Sigmoid colon (tissue), 7 donors: ENCODE measurements at places on chromosomes 7 and 10.

GRCh38 chr7:83633516-83633915 is 15.4 kb downstream of the SEMA3E start:
- no peak for DNase-seq

- no peak for DNase-seq
Observed at GRCh38 chr10:77922055-77922454, 4.5 kb downstream of the DLG5 start.

GRCh38 chr7:145036604-145037405 is 201.0 kb upstream of the TPK1 start:
- DNase-seq = no peak

- no peak for DNase-seq
Observed at GRCh38 chr7:25787336-25787735, 364.7 kb upstream of the NFE2L3 start.

DNA sequence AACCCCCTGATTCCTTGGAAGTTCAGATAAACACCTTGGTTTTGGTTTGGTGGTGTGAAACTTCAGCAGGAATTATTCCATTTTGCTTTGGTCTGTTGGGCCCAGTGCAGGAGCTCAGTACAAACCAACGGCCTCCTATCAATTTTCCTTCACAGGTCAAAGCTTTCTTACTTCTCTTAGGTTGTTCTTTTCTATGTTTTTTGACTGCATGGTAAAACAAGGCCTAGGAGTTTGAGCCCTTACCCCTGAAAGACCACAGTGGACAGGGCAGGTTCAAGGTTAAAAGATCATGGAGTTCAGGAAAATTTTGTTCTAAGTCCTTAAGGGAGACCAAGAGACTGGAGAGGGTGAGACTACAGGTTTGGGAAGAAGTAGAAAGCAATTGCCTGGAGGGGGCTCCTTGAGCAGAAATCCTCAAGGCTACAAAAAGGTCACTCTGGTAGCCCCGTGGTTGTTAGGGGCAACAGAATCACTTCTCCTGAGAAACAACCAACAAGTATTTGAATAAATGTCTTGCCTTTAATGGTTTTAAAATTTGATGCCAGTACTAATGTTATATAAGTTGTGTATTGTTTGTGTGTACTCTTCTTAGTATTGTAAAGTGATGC is 40.9 kb upstream of the FHIP2A start:
- DNase-seq = no peak

DNA sequence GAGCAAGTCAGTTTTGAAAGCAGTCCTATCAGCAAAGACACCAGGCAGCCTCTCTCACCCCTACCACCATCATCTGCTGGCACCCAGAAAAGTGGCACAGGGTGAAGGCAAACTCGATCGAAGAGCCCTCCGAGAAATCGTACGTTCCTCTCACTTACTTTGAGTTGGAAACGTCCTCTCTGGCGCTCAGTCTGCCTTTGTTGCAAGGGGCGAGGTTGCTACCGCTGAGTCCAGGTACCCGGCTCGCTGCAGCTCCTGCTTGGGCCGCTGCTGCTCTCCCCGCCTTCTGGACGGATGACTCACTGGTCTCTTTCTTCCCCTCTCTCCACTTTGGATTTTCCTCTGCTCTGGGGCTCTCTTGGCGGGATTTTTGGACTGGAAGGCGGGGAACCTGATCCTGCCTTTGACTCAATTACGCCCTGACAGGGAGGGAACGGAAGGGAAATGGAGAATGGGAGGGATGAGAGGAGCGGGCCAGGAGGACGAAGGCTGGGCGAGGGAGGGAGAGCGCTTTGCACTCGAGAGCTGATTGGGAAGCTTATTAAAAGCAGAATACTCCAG is at the start of gene PTN:
Gene PTN (minus strand): TSS at position 453 of the 561 bp plus-strand sequence. CDS start 88,760 bp downstream, outside the sequence.
- DNase-seq = peak; percentile 78

DNA sequence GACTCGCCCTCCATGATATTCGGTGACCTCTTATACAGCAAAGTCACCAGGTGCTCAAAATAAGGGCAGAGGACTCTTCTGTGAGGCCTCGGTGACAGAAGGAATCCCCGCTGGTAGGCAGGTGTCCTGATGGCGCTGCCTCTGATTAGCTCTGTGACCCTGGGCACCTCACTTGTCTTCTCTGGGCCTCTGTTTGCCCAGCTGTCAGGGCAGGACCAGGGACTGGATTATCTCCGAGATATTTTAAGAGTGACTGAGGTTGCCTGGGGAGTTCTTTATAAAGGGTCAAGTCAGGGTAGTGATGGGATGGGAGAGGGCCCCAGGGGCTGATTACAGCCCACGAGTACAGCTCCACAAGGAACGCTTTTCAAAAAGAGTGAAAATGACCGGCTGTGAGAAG is 70.9 kb upstream of the SAMD8 start:
- no peak for DNase-seq
